Cerebellar cortex (tissue), 1 donor: ENCODE measurements at places on chromosomes 2 and 18.

DNA sequence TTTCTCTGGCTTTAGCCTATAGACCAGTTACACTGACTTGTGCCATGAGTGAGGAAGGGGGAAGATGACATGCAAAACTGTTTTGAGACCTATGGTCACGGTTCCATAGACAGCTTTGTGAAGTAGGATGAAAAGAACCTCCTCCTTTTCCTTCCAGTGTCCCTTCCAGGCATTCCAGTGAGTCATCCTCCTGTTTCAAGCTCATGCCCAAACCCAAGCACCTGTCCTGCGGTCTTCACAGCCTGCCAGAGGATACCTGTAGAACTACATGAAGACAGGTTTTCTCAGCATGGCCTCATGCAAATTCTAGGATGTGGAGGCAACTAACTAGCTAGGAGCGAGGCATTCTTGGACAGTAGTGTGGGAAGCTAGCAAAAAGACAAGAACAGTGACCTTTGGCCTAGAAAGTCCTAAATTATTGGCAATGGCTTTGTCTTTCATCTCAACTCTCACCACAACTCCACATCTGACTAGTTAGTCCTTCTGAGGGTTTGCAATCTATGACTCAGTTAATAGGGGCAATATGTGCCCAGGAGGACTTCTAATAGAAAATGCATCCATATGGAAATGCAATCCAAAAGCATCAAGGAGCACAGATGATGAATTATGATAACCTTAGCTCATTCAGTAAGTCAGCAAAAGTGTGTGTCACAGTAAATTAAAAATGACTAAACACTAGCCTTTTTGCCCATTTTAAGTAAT is 154.7 kb downstream of the RBM43 start:
- DNase-seq = no peak

GRCh38 chr2:179036353-179036905 is 13.5 kb downstream of the CCDC141 start:
- DNase-seq = no peak

GRCh38 chr2:207950063-207950760 is 75.1 kb downstream of the PLEKHM3 start:
- DNase-seq = no peak

- no peak for DNase-seq
These were observed 56.0 kb downstream of the ATIC start for GRCh38 chr2:215367662-215368492.

GRCh38 chr2:74527741-74528140 is 1.7 kb upstream of the DQX1 start:
- DNase-seq = no peak

DNA sequence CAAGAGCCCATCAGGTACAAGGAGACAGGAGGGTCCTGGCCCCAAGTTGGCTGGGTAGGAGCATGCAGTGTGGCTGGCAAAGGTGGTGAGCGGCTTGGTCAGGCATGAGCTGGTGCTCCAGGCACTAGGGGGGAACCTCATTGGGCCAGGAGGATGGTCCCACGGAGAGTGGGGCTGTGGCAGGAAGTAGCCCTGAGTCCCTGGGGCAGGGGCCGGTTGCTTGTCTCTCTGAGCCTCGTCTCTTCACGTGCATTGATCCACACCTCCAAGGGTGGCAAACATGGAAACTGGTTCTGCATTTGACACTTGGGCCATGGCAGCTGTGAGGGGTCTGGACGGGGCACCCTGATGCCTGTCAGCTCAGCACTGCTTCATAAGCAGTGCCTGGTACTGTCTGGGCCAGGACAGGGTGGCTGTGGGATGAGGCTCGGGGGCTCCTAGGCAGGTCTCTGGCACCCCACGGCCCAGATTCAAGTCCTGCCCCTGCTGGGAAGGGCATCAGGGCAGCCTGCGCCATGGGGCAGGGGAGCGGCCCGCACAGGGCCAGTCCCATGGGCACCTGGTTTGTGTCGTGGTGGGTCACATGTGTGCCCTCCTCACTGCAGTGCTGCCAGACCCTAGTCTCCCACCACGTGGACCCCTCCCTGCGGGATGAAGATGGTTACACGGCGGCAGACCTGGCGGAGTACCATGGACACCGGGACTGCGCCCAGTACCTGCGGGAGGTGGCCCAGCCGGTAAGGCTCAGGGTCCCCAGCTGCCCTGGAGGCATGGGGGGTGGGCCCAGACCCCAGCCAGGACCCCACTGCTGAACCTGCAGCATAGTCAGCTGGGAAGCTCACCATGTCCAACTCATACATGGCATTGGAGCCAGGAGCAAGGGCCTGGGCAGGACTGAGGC is 16.4 kb downstream of the ESPNL start:
- no peak for DNase-seq

- no peak for DNase-seq
These were observed 22.2 kb upstream of the ATOH8 start for GRCh38 chr2:85731606-85732005.

DNA sequence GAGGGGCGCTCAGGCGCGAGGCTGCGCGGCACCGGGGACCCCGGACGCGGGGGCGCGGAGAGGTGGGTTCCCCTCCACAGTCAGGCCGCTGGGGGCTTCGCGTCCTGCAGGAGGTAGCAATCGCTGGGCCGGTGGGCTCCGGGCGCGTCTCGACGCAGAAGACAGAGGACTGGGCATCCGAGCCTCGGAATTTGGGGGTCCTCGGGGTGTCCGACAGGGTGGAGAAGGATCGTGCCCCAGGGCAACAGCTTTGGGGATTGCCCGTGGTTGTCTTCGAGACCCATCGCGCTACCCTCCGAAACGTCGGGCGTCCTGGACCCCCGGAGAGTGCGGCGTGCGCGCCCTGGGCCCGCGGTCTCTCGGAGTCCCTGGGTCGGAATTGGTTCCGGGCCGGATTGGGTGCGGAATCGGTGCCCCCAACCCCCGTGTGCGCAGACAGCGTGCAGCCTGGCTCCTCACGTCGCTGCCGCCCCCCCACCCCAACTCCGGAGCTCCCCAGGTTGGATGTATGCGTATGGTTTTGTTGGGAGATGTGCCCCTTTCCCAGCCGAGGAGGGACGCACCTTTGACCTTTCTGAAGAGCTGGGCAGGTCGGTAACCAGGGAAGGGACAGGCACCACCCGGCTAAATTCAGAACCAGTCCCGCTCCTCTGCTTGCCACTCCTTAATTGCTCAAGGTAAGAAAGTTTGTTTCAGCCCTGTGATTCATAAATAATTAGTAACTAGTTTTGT is 750 bp downstream of the NPAS2 start:
- no peak for DNase-seq

GRCh38 chr2:62222171-62222570 is 26.3 kb downstream of the B3GNT2 start:
- DNase-seq = no peak

GRCh38 chr2:225120186-225120585 is 77.9 kb upstream of the DOCK10 start:
- no peak for DNase-seq

- no peak for DNase-seq
These were observed 380.0 kb upstream of the FIGN start for GRCh38 chr2:164115806-164116205.

DNA sequence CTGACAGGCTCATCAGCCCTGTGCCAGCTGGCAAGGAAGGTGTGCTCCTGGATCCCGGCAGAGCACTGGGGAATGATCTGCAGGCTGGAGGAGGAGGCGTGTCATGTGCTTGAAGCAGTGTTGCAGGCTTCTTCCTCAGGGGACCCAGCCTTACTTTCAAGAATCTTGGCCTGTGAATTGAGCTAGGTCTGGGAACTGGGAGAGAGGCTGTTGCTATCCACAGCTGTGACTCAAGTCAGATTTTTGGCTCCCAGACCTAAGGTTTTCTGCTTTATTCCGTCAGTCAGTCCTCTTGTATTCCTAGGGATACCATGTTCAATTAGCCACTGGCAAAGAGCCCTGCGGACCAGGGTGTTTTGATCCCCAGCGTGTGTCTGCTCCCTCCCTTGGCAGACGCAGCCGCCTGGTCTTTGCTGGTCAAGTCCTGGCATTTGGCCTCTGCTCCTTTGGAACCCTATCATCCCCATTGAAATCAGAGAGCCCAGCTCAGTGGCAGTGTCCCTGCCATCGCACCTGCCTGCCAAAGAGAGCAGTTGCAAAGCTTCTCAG is 32.4 kb downstream of the ASB1 start:
- no peak for DNase-seq

DNA sequence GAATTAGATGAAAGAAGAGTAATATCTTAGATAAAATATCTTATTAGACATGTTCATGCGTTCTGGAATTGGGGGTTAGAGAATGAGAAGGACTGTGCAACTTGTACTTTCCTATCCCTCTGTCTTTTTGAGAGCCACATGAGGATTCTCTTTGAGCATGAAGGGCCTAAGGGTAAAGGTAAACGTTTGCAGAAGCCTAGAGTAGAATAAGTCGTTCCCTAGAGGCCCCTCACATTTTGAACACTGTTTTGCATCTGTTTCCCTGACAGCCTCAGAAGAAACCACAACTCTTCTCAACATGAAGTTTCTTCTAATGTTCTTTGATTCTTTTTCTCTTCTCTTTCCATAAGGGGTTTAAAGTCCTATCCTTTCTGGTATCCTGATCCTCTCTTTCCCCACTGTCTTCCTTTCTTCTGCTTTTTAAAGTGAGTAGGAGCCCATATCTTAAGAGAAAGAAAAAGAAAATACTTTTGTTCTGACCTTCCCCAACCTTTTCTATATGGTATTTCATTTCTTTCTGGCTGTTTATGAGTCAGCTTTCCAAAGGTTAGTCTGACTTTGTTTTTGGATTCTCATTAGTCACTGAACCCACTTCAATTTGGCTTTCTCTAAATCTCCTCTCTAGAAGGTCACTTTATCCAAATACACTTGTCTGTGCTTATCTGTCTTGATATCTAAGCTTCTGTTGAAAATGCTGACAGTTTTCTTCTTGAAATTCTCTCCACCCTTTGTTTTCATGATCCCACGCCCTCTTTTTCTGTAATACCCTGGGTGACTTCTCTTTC is 34.8 kb downstream of the PPP1R1C start:
- DNase-seq = no peak

- no peak for DNase-seq
These were observed 386.6 kb upstream of the KLHL29 start for GRCh38 chr2:22998359-22998758.

GRCh38 chr2:27582129-27582694 is 630 bp upstream of the ZNF512 start:
- no peak for DNase-seq

DNA sequence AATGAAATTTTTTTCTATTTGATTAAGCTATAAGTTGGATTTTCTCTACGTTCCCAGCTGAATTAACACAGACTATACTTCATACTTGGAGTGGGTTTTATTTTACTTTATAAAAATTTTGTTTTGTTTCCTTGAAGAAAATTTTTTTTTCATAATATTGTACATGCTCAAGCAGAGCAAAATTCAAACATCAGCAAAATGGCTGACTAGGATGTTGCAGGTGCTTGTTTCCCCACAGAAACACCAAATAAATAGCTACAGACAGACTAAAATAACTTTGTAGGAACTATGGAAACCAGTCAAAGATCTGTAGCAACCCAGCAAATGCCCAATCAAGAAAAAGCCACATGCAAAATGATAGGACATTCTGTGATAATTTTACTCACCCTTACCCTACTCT is 82.3 kb downstream of the CCDC138 start:
- DNase-seq = no peak

DNA sequence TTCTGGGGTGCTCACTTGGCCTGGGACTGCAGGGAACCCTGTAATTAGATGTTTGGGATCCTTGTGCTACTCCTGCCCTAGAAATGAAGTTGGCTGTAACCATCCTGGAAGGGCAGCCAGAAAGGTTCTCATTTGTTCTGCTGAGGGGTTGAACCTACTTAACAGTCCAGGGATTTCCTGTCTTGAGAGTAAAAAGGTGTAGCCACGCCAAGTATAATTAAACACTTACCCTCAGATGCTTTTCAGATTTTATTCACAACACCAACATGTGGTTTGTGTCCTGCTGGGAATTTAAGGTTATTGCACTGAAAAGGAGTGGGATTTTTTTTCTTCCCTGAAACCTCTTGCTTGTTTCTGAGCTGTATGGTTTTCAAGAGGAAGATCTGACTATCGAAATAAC is 222.4 kb upstream of the APCDD1 start:
- no peak for DNase-seq

GRCh38 chr2:169287666-169288065 is 74.7 kb downstream of the LRP2 start:
- DNase-seq = no peak

DNA sequence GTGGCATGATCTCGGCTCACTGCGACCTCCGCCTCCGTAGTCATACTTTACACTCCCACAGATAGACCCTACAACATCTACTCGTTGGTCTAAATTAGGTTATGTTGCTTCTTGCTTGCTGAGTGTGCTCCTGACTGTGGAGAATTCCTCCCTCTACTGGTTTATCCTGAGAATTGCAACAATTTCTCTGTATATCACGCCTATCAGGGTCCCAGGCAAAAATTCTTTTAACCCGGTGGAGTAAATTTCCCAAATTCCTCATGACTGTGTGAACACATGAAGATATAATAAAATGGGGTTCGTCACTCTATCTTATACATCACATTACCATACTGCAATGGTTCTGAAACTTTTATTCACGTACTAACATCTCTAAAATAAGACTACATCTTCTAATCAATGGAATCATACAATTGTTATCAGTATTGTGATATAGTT is 156.7 kb downstream of the EVA1A start:
- peak; percentile 45 for DNase-seq

DNA sequence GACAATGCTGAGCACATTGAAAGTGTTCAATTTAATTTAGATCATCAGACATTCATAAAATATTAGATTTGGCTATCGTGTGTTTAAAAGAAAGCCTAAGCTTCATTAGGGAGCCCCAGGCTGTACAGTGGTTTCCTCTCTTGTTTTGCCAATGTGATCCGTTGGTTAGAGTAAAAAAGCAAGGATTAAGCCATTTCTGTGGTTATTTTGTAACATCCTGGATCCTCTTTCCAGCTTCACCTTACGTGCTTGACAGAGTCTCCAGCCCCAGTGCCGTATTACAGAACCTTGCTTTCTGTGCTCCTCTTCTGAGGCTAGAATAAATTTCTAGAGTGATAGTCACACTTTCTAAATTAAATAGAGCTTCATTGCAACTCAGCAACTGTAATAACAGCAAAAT is 289.3 kb upstream of the LINC00305 start:
- no peak for DNase-seq

- DNase-seq = no peak
These were observed 6.0 kb upstream of the ROCK1 start for GRCh38 chr18:21117409-21118131.
